ENCODE measurements at places on chromosomes 3 and 15.
A peak's percentile ranks its signal among the peaks of the same experiment; 100 is the strongest.

DNA sequence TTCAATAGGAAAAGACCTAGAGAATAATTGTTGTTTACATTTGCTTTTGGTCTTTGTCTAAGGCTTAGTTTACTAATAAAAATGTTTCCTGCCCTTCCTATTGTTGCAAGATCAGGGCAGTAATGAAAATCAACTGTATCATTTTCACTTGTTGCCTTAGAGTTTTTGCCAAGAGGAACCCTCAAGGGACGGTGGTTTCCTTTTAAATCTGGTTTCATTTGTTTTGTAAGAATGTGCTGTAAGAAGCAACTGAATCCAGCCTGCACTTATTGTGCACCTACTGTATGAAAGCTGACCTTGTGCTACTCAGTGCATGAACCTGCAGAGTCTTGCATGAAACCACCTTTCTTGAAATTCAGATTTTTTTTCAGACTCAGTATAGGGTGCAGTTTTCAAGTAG, 5.3 kb downstream of the IGF1R start:
- no peak for DNase-seq

GRCh38 chr3:58109752-58110151, 101.0 kb downstream of the DNASE1L3 start:
- peak; percentile 67 for DNase-seq

DNA sequence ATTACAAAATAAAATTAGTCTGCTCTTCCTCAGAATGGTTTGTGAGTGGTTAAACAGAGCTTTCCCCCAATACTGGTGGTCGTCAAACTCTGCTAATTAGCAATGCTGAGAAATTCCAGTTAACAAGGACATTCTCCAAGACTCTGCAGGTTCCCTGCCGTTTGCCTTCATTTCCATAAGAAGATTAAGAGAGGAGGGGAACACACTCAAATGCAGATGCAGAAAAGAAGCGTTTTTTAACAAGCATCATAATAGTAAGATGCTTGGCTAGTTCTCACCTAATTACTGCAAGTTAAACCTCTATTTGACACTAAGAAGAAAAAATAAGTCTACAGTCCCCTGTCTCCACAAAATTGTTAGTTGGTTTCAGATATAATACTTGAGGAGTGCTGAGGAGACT, 3.7 kb upstream of the SOX2 start:
- DNase-seq = no peak

GRCh38 chr15:93613386-93613785, 524.4 kb upstream of the RGMA start:
- no peak for DNase-seq

DNA sequence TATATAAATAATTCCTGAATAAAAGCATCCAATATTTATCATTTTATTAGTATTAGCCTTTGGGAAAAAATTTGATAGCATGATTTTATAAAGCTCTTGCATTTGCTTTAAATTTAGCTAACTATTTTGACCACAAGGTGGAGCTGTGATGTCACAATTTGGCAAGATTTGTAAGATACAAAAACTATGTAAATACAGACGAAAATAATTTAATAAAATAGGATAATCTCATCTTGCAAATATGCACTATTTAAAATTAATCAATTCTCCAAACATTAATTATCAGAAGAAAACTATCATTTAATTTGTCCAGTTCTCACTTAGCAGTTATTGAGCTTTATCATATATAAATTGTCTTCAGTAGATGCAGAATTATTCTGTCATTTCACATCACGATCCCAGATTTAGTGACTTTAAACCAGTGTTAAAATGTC, 95.4 kb downstream of the PLOD2 start:
- peak; percentile 62 for DNase-seq

GRCh38 chr3:127068871-127069270, 86.0 kb downstream of the PLXNA1 start:
- DNase-seq = no peak

- no peak for DNase-seq
These were observed 35.9 kb downstream of the PRR23E start for GRCh38 chr3:127228866-127229265.

GRCh38 chr3:113626503-113627371, 69.7 kb downstream of the USF3 start:
- DNase-seq = peak; percentile 59

GRCh38 chr15:73631915-73632669, 1.1 kb downstream of the NPTN start:
- DNase-seq = peak; percentile 48

DNA sequence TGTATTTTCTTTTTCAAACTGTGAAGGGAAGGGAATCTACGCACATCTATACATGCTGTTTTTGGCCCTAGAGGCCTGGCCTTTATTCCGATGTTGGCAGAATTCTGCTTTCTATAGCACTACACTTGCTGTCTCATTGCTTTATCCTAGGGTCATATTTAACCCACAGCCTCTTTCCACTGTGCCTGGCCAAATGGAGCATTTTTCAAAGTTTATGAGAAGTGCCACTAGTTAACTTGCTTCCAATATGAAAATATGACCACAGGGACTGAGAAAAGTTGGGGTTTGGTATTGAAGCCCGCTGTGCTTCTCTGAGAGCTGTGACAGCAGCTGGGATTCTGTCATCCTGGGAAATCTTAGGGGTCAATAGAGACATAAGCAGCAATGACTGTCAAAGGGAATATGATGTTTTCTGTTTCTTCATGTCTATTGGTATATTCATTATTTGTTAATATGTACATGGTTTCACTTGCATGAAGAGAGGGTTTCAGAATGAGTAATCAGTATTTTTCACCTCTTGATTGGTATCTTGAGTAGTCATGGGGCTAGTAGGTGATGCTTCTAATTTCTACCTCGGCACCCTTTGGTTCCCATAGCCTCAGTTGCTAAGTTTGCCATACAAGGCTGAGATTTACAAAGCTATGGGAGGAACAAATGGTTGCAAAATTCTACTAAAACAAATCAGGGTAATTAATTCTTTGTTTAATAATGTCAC, 275.8 kb upstream of the RBMS3 start:
- no peak for DNase-seq

DNA sequence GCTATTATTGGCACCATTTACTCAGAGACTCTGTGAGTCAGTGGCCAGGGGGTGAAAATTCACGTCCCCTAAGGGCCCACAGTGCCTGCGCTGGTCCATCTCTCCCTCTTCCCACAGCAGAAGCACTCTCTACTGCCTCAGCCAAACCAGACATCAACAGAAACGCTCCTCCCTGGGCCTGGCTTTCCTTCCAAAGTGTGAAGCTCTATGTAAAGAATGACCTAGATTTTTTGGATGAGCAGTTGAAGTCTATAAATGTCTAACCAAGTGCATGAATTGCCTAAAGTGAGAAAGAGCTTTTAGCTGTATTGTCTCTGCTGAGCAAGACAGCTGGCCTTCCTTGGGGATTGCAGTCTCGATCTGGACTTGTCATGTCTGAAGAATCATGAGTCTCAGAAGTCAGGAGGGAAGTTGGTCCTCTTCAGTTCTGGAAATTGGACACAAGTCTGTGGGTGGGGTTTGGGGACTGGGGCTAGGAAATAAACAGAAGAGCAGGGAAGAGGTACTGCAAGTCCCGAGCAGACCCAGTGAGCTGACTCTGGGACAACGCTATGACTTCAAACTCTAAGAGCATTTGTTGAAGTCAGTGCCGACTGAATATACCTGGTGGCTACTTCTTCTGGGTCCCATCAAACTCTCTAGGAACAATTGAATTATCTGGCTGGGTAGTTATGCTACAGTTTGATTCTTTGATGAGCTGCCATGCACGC, 29.0 kb downstream of the RASGRP1 start:
- no peak for DNase-seq

DNA sequence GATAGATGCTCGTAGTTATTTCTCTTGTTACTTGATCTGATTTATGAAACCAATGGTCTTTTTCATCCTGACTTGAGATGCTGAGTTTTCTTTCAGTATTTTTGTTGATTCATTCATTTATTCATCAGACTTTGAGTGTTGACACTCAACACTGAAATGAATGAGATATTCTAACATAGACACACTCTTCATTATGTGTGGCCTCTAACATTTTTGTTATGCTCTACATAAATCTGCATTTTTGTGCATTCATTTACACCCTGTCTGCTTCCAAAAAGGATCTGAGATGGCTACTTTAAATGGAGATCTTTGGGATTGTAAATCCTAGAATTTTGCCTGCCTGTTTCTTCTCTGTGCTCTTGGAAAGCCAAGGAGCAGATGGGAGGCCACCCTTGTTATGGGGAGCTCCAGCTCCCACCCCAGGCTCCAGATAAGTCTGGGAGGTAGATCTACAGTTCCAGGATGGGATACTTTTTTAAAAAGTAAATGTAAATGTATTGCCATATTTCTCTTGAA, 287.2 kb upstream of the LRRFIP2 start:
- no peak for DNase-seq

GRCh38 chr3:55571913-55572312, 84.8 kb upstream of the WNT5A start:
- peak; percentile 8 for DNase-seq

DNA sequence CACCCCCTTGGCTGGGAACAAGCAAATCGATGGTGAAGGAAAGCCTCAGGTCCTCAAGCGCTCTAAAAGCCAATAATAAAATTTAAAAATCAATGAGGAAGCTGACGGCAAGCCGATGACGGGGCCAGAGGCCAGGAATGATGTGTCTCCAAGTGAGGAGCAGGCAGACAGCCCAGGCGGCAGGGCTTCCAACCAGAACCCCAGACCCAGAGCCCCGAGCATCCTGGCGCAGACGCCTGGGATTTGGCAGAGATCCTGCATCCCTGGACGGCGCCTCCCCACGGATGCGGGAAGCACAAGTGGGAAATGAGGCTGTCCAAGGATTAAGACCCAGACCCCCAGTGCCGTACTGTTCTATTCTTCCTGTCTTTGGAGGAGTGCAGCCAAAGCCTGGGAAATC, 123.0 kb upstream of the PROK2 start:
- no peak for DNase-seq

DNA sequence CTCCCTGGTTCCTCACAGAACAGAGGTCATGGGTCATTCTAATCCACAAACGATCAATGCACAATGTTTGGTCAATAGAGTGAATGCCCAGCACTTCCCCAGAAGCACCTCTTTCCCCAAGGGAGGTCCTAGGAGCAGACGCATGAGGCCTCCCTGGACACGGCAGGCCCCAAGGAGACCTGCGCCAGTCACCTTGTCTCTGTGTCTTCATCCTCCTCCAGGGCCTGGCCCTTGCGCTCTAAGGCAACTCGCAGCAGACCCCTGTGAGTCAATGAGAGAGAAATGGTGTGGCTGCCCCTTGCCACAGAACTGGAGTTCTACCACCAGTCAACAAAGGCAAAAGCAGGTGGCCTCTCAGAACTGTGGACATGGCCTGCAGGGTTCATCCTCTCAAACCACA, 18.1 kb downstream of the ALS2CL start:
- DNase-seq = no peak

- peak; percentile 98 for DNase-seq
These were observed 24.8 kb upstream of the PPIB start for GRCh38 chr15:64187396-64188191.

DNA sequence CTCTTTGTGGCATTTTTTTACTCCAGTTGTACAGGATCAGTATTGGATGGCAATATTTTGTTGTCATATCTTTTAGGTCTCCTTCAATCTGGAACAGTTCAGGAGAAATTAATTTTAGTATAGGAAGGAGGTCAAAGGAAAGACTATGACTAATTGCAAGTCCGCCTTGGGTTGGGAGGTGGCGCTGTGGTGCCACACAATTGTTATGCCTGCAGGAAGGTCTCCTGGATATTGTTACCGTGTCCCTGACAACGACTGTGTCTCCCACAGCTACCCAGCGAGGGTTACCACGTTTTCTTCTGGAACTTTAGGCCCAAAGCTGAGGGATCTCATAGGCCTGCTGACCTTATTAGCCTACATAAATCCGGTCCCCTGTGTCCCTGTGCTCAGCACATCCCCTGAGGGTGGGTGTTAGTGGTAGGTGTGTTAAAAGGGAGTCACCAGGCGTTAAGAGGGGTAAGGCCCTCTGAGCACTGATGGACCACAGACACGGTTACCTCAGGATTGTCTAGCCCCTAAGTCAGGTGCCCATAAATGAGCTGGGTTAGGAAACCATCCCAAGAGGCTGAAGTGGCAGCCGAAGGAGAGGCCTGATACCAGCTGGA, 31.5 kb downstream of the KCNAB1 start:
- DNase-seq = peak; percentile 58

GRCh38 chr3:56886314-56886713, 84.6 kb upstream of the ARHGEF3 start:
- DNase-seq = no peak

DNA sequence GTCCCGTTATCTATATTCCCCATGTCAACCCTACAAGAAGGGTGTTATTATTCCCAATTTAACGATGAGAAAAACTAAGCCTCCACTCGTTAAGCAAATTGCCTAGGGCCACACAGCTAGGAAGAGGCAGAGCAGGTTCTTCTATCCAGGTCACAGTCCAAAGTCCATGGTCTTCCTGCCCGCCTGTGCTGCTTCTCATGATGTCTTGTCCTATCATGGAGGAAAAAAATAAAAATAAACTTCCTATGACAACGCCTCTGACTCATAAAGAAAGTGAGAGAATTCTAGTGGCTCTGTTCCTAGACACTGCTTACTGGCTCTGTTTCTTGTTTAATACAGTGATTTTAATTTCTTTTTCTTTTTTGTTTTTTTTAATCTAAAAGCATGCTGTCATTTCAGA, 9.7 kb downstream of the COL8A1 start:
- peak; percentile 61 for DNase-seq
